HFFc6 (cell line): ENCODE measurements at places on chromosomes 6 and 20. TPM values are rescaled to one million over a fixed set of nuclear protein-coding genes. Genes with fewer than 3 reads are reported as not detected.
A peak's percentile ranks its signal among the peaks of the same experiment; 100 is the strongest.

Gene LGSN
- total RNA-seq, result not detected in 2 replicates

DNA sequence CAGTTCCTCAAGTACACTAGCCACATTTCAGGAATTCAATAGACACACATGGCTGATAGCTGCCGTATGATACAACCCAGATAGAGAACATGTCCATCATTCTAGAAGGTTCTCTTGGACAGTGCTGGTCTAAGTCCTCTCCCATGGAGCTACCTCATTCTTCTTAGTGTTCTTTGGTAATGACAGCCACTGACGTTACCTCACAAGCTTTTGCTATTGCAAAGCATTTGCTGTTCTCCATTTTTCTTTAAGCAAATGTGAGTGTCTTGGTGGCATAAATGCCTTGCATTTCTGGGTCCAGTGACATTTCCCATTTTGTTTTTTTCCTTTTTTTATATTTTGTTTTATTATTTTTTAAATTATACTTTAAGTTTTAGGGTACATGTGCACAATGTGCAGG is 8.3 kb upstream of the CEBPB start:
- H3K27me3 ChIP-seq, result no peaks in the 10 kb centered on the region; the same call in 1 of the 2 replicates
- H3K36me3 ChIP-seq, result no peaks in the 10 kb centered on the region
- H3K4me1 ChIP-seq, result peaks cover 21% of the 10 kb centered on the region
- no peak overlapping the region for H3K27ac ChIP-seq
- DNase-seq, result no peak

Gene PDE10A
- 2.0 TPM in 1 of 3 replicates, not detected in the others for total RNA-seq

DNA sequence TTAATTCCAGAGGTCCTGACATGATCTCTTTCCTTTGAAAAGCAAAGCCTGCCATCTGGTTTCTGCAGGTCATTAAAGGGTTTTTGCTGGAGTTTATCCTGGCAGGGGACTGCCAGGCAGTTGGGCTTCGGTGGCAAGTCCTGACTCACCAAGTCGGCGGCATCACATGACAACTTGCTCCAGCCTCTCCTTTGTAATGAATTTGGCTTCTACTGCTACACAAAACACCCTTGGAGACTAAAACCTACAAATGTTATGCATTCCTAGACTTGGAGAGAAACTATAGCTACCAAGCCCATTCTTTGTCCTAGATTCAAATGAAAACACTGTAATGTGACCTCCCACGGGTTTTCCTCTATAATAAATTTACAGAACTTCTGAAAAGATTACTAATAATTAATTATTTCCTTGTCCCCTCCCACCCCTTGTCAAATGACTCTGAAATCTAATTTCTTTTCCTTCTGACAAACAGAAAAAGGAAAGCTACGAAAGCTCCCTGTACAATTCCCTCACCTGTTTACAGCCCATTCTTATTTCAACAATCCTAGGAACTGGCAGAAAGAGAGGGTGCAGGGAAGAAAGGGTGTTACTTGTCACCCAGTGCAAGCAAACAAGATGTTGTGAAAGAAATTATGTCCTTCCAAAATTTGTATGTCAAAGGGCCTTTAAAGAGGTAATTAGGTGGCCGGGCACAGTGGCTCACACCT is 62.9 kb downstream of the QRSL1 start:
- no peak overlapping the region for H3K4me3 ChIP-seq
- H3K4me1 ChIP-seq, result peaks cover 7% of the 10 kb centered on the region
- peak; percentile 43 for DNase-seq
- H3K27ac ChIP-seq, result no peak overlapping the region
- H3K27me3 ChIP-seq, result peaks cover 30% of the 10 kb centered on the region

GRCh38 chr6:2132416-2132815 is 113.0 kb downstream of the GMDS start:
- H3K36me3 ChIP-seq, result no peaks in the 10 kb centered on the region
- H3K27ac ChIP-seq, result no peak overlapping the region
- no peak overlapping the region for H3K4me3 ChIP-seq
- no peaks in the 10 kb centered on the region for H3K27me3 ChIP-seq
- no peak for DNase-seq

Gene FGD2
- not detected in 3 replicates for total RNA-seq

DNA sequence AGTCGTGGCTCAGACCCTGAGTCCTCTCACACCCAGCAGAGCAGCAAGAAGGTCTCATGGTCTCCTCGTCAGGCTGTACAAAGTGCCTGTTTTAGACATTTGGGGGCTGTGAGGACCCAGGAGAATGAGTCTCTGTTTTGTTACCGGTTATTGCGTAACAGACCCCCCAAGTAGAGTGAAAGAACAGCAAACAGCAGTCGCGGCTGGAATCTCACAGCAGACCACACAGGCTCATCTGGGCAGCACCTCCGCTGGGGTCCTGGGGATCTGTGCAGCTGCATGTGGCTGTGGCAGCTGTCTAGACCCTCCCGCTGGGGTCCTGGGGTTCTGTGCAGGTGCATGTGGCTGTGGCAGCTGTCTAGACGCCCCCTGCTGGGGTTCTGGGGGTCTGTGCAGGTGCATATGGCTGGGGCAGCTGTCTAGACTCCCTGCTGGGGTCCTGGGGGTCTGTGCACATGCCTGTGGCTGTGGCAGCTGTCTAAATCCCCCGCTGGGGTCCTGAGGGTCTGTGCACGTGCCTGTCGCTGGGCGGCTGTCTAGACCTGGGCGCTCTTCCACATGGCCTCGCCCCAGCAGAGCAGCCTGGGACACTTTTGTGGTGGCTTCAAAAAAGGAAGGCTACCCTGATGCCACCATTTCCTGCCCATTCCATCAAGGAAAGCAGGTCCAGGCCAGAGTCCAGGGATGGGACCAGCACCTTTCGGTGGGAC is 24.7 kb downstream of the ENTPD6 start:
- H3K36me3 ChIP-seq, result no peaks in the 10 kb centered on the region
- no peaks in the 10 kb centered on the region for H3K27me3 ChIP-seq
- peaks cover 23% of the 10 kb centered on the region for H3K4me1 ChIP-seq
- H3K27ac ChIP-seq, result no peak overlapping the region
- no peak for DNase-seq
- H3K4me3 ChIP-seq, result no peak overlapping the region

GRCh38 chr20:8853805-8854338 is 215.0 kb upstream of the PLCB4 start:
- H3K27ac ChIP-seq, result no peak overlapping the region
- H3K4me3 ChIP-seq, result no peak overlapping the region
- peaks cover 16% of the 10 kb centered on the region for H3K4me1 ChIP-seq
- H3K36me3 ChIP-seq, result peaks cover 7% of the 10 kb centered on the region; the same call in 1 of the 2 replicates
- DNase-seq, result peak; percentile 86

DNA sequence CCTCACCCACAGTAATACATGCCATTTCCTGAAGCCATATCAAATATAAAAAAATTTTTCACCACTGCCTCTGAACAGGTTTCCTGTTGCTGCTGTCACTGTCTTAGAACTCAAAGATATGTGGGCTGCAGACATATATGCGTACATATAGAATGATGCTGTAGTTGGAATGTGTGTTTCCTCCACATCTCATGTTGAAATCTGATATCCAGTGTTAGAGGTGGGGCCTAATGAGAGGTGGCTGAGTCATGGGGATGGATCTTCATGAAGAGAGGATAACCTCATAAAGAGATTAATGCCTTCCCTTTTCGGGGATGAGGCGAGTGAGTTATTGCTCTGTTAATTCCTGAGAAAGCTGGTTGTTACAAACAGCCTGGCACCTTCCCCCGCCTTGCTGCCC is 7.7 kb upstream of the SCP2D1 start:
- no peak overlapping the region for H3K4me3 ChIP-seq
- no peak for DNase-seq
- no peaks in the 10 kb centered on the region for H3K36me3 ChIP-seq
- no peak overlapping the region for H3K27ac ChIP-seq

DNA sequence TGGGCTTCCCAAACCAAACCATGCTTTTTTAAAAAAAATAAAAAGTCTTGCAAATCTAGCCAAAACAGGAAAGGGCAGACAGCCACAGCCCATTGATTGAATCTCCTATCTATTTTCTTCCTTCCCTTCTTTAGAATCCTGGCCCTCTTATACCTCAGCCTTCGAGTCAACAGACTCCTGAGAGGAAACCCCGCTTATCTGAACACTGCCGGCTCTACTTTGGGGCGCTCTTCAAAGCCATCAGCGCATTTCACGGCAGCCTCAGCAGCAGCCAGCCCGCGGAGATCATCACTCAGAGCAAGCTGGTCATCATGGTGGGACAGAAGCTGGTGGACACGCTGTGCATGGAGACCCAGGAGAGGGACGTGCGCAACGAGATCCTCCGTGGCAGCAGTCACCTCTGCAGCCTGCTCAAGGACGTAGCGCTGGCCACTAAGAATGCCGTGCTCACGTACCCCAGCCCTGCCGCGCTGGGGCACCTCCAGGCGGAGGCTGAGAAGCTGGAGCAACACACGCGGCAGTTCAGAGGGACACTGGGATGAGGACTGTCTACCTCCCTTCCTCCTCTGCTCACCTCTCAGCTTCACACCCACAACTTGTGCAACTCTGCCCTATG is 10.1 kb upstream of the RTF2 start:
- H3K36me3 ChIP-seq, result no peaks in the 10 kb centered on the region
- no peak overlapping the region for H3K4me3 ChIP-seq
- H3K4me1 ChIP-seq, result no peaks in the 10 kb centered on the region
- no peaks in the 10 kb centered on the region; the same call in 1 of the 2 replicates for H3K27me3 ChIP-seq
- DNase-seq, result no peak

DNA sequence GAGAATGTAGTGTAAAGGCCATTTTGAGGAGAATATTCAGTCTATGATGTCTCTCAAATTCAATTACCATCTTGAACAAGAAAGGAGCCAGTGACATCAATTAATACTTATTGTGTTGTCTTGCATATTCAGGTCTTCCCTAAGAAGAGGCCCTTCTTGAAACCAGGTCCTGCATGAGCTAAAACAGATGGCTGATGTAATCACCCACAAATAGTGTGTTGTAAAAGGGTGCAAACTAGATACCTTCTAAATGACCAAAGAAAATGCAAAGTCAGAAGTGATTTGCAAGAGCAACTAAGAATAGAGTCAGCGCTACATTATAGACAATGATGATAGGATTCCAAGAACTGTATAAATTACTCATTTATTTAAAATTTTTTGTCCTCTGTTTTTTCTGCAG is 97.0 kb downstream of the BTBD3 start:
- no peak overlapping the region for H3K4me3 ChIP-seq
- no peaks in the 10 kb centered on the region for H3K36me3 ChIP-seq
- DNase-seq, result no peak
- no peaks in the 10 kb centered on the region for H3K4me1 ChIP-seq
- peaks cover 3% of the 10 kb centered on the region for H3K27me3 ChIP-seq

GRCh38 chr6:20279051-20279450 is 66.8 kb upstream of the MBOAT1 start:
- H3K4me3 ChIP-seq, result no peak overlapping the region
- no peak overlapping the region for H3K27ac ChIP-seq
- H3K36me3 ChIP-seq, result no peaks in the 10 kb centered on the region
- DNase-seq, result no peak
- H3K27me3 ChIP-seq, result peaks cover 25% of the 10 kb centered on the region

Gene GPSM3
- total RNA-seq, result 3.7 to 7.4 TPM (median 4.7 TPM) in 3 replicates

DNA sequence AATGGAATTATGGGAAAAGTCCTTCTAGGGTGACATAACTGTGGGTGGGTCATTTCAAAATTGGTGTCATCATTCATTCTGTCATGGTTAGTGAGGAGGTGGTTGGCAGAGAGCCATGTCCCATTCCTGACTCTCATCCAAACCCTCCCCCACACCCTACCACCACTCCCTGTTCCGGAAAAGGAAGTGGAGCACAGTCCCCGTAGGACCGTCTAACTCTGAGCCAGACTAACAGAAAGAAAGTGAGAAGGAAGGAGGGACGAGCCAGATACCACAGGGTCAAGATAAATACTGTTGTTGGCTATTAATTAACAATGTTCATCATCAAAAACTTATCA is 4.8 kb downstream of the TRIM10 start:
- H3K27ac ChIP-seq, result no peak overlapping the region
- H3K4me3 ChIP-seq, result peak overlapping the region; percentile 23; the same call in 1 of the 2 replicates
- no peak for DNase-seq
- H3K4me1 ChIP-seq, result peaks cover 33% of the 10 kb centered on the region
- no peaks in the 10 kb centered on the region for H3K36me3 ChIP-seq
- peaks cover 25% of the 10 kb centered on the region for H3K27me3 ChIP-seq

Gene THBD
- total RNA-seq, result 0.08 and 0.11 TPM in 2 replicates

Gene SLC13A3
- total RNA-seq, result 2.3 to 4.1 TPM (median 2.5 TPM) in 3 replicates

GRCh38 chr6:71420693-71421328 is 132.2 kb downstream of the OGFRL1 start:
- H3K36me3 ChIP-seq, result peaks cover 44% of the 10 kb centered on the region
- peak overlapping the region; percentile 89 for H3K4me3 ChIP-seq
- H3K4me1 ChIP-seq, result peaks cover 33% of the 10 kb centered on the region
- H3K27me3 ChIP-seq, result peaks cover 2% of the 10 kb centered on the region; the same call in 1 of the 2 replicates
- peak overlapping the region; percentile 79 for H3K27ac ChIP-seq

Gene DSE
- 87.8 to 110 TPM (median 88.4 TPM) in 3 replicates for total RNA-seq

Gene SLC22A7
- not detected in 3 replicates for total RNA-seq

Gene FAXC
- 2.0 to 3.0 TPM (median 2.2 TPM) in 3 replicates for total RNA-seq

Gene HAO1
- total RNA-seq, result not detected in 3 replicates

- H3K27me3 ChIP-seq, result no peaks in the 10 kb centered on the region; the same call in none of the 2 replicates
- H3K4me1 ChIP-seq, result peaks cover 77% of the 10 kb centered on the region
- H3K27ac ChIP-seq, result peak overlapping the region; percentile 89
- H3K36me3 ChIP-seq, result peaks cover 15% of the 10 kb centered on the region
Measured at GRCh38 chr20:35317416-35318210, 25.4 kb upstream of the FAM83C start.

- peaks cover 45% of the 10 kb centered on the region for H3K4me1 ChIP-seq
- no peak overlapping the region for H3K27ac ChIP-seq
- H3K27me3 ChIP-seq, result no peaks in the 10 kb centered on the region; the same call in 1 of the 2 replicates
- peaks cover 36% of the 10 kb centered on the region for H3K36me3 ChIP-seq
- DNase-seq, result no peak
Measured at GRCh38 chr20:19806806-19807190, 48.7 kb downstream of the RIN2 start.
